Vagina (tissue), 2 donors: ENCODE measurements at places on chromosomes 13 and 19. TPM values are rescaled to one million over a fixed set of nuclear protein-coding genes. Genes with fewer than 3 reads are reported as not detected.

Gene SCGB2B2
- total RNA-seq: 0.49 TPM

Gene ZNF829
- 2.0 TPM for total RNA-seq

DNA sequence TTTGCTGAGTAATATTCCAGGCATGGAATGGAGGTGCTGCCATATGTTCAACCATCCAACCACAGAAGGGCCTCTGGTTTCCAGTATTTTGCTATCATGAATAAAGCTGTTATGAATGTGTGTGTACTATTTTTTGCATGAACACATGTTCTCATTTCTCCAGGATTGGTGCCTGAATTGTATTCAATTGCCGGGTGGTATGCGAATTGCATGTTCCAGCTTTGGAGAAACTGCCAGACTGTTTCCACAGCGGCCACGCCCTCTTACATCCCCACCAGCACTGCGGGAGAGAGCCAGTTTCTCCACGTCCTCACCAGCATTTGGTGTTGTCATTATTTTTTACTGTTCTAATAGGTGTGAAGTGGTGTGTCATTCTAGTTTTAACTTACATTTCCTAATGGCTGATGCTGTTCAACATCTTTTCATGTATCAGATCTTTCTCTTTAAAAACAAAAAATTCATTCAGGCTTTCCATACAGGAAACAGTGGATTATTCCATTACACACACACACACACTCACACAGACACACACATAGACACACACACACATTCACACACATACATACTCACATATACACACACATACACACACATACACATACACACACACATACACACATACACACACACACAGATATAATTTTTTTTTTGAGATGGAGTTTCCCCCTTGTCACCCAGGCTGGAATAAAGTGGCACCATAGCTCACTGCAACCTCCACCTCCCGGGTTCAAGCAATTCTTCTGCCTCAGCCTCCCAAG is 154.1 kb downstream of the PTPRS start:
- no peak for DNase-seq

DNA sequence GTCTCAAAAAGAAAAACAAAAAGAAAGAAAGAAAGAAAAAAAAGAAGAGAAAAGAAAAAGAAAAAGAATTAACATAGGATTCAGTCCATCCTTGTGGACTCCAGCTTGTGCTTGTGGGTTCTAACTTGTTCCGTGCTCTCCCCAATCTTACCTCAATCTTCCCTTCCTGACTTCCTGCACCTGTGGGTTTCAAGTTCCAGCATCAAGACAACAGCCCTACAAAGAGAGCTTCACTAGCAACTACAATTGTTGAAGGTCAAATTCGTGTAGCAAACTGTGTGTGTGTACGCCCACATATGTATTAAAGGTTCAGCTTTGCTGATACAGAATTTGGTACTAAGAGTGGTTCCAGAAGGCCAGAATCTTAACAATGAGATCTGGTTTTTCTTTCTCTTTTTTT is 25.3 kb downstream of the FXYD5 start:
- no peak for DNase-seq

Gene OR10H1
- not detected for total RNA-seq

Gene PSG2
- not detected for total RNA-seq

GRCh38 chr19:41076286-41076685 is 12.0 kb upstream of the CYP2A13 start:
- no peak for DNase-seq

Gene DIRAS1
- total RNA-seq: 2.0 TPM

DNA sequence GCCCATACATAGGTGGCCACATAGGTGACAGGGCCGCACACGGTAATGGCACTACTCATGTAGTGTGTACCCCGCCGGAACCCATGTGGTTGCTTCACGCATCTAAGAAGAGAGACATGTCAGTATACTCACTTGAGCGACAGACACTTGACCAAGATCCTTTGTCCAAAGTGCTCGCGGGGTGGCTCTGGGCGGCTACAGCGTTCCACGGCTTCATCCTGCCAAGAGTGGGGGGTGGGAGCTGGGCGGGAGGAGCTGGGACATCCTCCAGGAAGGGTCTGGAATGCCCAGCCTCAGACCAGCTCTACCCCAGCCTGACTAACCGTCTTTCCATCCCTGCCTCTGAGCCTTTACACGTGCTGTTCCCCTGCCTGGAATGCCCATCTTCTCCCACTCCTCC is 8.5 kb downstream of the ANGPTL8 start:
- no peak for DNase-seq

GRCh38 chr19:40889366-40889765 is 7.3 kb upstream of the CYP2A7 start:
- no peak for DNase-seq

Gene ZNF77
- 6.4 TPM for total RNA-seq

Gene TEX101
- total RNA-seq: not detected

Gene OR7C2
- not detected for total RNA-seq

- no peak for DNase-seq
Measured at GRCh38 chr19:15467734-15468214, 3.4 kb upstream of the RASAL3 start.

- no peak for DNase-seq
Measured at GRCh38 chr13:85371254-85371653, 428.0 kb downstream of the SLITRK6 start.
